ENCODE measurements at places on chromosomes 11 and 22.

DNA sequence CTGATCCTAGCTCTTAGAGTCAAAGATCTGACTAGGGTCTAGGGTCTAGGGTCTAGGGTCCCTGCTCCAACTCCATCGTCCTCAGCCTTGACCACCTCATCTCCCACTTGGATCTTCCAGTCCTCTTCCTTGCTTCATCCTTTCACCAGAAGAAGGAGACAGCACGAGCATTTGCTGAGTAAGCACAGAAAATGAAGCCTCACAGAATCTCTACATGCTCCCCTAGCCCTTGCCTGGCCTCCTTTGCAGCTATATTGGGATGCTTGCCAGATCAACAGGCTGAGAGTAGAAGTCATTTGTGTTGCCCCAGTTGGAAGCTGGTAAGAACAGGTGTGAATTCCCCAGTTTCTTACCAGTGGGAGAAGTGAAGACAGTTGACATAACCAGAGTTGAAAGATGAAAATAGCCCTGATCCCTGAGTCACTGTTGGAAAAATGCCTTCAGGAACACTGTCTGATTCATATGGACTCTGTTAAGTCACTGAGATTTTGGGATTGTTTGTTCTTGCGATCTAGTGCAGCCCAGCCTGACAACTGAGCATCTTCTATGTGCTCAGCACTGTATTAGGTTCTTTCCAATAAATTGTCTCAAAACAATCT lies 552.5 kb downstream of the INSC start:
- no peak for DNase-seq

DNA sequence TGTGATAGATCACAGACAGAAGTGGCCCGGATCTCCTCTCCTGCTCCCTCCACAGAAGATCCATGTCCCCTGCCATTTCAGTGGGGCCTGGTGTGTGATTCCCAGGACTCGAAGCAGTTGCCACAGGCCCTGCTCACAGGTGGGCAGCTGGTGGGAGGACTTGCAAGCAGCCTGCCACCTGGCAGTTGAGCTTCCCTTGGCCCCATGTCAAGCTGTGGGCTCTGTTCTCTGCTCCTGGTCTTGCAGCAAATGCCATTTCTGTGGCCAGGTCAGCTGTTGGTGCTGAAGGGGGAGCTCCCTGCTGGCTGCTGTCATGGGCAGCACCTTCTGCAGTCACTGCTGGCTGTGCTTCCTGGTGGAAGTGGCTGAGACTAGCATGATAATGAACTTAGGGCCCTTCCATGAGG lies 59.1 kb upstream of the SLC22A12 start:
- no peak for DNase-seq

- no peak for DNase-seq
Measured at GRCh38 chr11:130510407-130511006, 62.1 kb downstream of the ADAMTS15 start.

- no peak for DNase-seq
Measured at GRCh38 chr11:71080239-71081097, 171.9 kb downstream of the SHANK2 start.

DNA sequence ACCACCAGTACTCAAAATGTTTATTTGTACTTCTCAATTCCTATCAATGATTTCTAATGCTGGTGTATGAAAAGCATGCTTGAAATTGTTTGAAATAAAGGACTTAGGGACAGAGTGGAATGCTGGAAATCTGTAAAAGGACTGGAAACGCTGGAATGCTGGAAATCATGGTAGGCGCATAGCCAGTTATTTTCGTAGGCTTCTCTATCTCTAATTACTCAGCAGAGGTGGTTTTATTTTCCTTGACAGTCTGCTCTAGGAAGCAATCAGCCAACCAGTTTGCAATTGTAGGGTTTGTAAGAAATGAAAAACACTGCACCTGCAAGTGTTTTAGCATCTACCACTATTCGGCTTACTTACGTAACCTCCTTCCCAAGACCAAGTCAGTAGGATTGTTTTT lies 788 bp downstream of the LIN7C start:
- no peak for DNase-seq

GRCh38 chr11:121207485-121208115 lies 85.0 kb upstream of the SC5D start:
- no peak for DNase-seq

- DNase-seq = no peak
Measured at GRCh38 chr11:125229916-125230315, 65.4 kb downstream of the PKNOX2 start.

GRCh38 chr11:128157423-128158298 lies 429.7 kb downstream of the ETS1 start:
- DNase-seq = peak; percentile 4

DNA sequence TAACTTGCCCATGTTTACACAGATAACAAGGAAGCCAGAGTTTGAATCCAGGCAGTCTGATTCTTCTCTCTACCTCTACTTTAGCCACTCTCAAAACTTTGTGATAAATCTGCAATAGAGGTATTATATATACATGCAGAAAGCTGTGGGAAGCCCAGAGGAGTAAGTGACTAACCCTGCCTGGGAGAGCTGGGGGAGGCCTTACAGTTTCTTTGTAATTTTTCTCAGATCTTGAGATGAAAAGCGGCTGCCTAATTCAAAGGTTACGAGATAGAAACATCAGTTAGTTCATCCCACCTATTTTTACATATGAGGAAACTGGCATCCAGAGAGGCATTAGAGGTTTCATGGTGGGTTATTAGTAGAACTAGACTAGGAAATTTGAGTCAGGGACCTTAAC lies 4.9 kb downstream of the STIM1 start:
- DNase-seq = no peak

DNA sequence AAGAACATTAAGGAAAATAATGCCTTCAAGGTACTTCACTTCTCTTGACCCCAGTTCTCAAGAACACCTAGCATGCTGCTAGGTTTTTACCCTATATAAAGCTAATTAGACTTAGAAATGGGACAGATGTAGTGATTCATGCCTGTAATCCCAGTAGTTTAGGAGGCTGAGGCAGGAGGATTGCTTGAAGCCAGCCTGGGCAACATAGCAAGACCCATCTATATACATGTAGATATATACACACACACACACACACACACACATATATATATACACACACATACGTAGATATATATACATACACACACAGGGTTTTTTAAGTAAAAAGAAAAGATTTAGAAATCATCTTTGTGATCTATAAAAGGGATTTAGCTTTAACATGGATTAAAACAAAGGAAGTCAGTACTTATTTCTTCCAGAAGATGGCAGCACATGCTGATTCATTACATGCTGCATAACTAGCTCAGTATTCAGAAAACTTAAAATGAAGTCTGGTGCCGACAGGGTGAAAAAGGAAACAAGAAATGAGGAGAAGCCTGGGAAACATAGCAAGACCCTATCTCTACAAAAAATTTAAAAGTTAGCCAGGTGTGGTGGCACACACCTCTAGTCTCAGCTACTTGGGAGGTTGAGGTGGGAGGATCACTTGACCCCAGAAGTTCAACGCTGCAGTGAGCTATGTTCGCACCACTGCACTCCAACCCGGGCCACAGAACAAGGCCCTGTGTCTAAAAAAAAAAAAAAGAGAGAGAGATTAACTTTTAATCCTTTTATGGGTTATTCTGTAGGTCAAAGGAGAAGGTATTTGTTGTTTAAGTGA lies 28.5 kb upstream of the RBX1 start:
- no peak for DNase-seq

DNA sequence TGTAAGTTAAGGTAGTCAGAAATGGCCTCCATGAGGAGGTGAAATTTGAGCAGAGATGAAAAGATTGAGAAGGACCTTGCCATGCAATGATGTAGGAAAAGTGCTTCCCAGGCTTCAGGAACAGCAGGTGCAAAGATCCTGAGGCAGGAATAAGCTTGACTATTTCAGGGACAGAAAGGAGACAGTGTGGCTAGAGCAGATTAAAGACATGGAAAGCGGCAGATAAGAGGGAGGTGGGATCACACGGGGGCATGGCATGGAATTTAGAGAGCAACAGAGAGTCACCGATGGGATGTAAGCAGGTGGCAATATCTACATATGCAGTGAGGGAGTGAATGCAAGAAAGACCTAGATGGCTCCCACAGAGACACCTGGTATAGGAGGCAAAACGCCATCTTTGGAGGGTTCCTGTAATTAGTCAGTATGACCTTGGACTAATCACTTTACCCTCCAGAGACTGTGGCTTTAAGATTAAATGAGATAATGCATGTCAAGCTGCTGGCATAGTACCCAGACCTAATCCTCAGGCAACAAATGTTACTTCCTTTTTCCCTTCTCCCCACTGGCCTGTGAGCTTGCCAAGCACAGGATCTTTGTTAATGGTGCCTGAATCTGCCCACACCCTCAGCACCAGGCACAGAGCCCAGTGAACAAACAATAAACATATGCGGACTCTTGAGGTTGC lies 24.6 kb upstream of the ACER3 start:
- no peak for DNase-seq

GRCh38 chr11:109247071-109247470 lies 174.9 kb upstream of the C11orf87 start:
- no peak for DNase-seq

- DNase-seq = no peak
Measured at GRCh38 chr11:119618208-119618909, 110.6 kb downstream of the NECTIN1 start.

DNA sequence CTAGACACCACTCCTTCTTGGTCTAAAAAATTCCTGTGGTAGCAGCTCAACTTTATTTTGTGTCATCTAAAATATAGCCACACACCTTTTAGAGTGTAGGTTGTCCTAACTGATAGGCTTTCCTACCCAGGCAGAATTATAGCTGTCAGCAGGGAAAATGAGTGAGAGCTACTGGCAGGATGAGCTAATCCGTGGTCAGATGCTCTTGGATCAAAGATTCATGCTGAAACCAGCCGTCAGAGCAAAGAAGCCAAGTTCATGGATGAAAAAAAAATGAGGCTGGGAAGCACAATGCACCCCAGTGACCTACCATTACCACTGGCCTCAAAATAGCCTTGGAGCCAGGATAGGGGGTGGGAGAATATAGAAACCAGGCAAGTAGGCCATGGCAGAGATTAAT lies 113.1 kb upstream of the BLID start:
- DNase-seq = no peak

DNA sequence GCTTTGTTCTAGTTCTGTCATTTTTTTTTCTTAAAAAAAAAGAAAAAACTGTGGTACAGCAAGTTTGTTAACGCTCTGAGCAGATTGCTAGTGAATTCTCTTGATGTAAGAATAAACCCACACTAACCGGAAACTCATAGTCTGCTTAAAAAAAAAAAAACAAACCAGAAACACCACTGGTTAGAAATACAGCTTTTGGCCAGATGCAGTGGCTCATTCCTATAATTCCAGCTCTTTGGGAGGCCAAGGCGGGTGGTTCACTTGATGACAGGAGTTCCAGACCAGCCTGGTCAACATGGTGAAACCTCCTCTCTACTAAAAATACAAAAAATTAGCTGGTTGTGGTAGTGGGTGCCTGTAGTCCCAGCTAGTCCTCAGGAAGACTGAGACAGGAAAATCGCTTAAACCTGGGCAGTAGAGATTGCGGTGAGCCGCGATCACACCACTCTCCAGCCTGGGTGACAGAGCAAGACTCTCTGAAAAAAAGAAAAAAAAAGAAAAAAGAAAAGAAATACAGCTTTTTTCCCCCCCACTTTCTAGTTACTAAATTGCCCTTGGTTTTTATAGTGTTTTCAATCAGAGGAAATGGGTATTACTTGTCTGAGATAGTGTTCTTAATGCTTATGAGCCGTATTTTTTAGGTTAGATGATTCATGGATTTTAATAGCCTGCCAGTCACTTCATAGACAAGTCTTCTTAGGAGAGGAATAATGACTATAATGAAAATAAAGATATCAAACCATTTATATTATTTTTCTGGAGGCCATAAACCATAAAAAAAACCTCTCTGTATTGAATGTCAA lies 222.8 kb downstream of the DDX10 start:
- no peak for DNase-seq

- no peak for DNase-seq
Measured at GRCh38 chr22:32693102-32693501, 108.4 kb upstream of the TIMP3 start.

- DNase-seq = no peak
Measured at GRCh38 chr11:83662494-83662893, 376.3 kb upstream of the CCDC90B start.

DNA sequence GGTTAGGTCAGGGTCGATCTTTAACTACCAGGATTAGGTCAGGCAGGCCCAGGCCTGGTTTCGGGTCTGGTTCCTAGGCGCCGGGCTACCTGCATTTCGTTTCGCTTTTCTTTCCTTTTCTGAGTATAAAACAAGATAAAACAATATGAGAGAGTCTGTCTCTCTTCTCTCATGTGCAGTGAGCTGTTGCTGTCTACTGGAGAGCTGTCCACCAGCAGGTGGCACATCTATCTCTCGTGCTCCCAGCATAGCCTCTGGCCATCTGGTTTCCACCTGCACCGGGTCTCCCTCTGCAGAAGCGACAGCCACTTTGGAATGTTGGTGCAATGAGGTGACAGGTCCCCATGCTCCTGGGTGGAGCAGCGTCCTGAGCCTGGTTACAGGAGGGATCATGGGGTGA lies 27.6 kb downstream of the RIBC2 start:
- DNase-seq = no peak

- no peak for DNase-seq
Measured at GRCh38 chr11:75341612-75342011, 9.8 kb downstream of the ARRB1 start.

DNA sequence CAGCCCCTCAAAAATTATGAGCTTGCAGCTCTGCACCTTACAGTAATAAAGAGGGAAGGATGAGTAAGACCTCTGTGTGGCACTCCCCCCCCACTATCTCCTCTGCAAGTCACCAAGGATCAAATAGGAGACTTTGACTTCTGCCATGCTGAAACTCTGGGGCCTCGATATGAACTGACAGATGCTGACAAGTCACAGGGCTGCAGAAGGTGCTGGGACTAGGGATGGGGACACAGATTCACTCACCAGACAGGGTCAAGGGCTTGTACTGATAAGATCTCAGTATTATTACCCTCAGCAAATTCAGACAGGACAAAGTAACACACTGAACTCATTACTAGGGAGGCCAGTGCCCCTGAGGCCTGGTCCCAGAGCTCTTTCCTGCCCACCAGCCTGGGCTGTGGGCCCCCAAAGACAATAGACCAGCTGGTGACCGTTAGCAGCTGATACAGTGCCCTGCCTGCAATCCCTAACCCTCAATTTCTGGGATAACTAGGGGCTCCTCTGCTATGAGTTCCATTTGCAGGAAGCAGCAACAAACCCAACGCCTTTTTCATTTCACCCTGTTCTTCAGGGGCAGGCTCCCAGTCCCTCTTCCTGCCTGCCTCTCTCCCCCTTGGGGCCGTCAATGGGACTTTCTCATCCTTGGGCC lies 20.1 kb downstream of the TMPRSS13 start:
- no peak for DNase-seq
